Stimulated activated CD8-positive, alpha-beta memory T cell treated with anti-CD3 and anti-CD28 coated beads, Interleukin-2, amount 100 ng/mL, for 1 hour (primary cell): ENCODE measurements at places on chromosomes 5 and 9.

GRCh38 chr9:93246111-93246510, 62.2 kb downstream of the WNK2 start:
- no peak for DNase-seq

- DNase-seq = no peak
These were observed 237.5 kb upstream of the ADRA1B start for GRCh38 chr5:159678657-159679392.

DNA sequence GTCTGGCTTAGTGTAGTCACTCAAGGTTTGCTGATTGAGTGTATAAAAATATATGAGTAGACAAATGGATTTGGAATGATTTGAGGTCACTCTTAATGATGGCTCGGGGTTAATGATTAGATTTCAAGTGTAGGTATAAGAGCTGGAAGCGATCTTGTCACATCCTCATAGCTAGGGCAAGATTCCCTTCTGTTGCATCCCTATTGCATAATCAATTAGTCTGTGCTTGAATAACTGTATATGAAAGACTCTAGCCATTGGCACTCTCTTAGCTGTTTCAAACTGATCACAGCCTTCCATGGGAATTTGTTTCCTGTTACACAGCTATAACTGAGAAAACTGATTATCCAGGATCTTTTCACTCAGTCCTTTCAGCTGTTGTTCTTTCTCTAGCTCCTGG, 811.6 kb downstream of the TLE4 start:
- DNase-seq = no peak

DNA sequence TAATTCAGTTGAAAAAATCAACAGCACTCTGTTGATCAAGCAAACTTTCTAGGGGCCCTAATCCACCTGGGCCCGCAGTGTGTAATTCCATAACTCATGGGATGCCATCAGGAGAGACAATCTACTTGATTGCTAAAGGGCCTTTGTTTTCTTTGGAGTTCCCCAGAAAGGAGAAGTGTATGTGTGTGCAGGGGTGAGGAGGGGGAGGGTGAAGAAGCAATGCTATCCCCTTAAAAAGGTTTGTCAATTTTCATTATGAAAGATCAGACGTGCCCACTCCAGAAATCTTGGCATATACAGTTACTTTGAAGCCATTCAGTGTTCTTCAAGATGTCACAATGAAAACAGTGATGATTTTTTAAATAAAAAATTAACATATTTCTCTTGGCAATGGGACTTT, 6.2 kb downstream of the PARP8 start:
- no peak for DNase-seq

GRCh38 chr9:77826621-77827020, 178.5 kb upstream of the GNA14 start:
- no peak for DNase-seq

DNA sequence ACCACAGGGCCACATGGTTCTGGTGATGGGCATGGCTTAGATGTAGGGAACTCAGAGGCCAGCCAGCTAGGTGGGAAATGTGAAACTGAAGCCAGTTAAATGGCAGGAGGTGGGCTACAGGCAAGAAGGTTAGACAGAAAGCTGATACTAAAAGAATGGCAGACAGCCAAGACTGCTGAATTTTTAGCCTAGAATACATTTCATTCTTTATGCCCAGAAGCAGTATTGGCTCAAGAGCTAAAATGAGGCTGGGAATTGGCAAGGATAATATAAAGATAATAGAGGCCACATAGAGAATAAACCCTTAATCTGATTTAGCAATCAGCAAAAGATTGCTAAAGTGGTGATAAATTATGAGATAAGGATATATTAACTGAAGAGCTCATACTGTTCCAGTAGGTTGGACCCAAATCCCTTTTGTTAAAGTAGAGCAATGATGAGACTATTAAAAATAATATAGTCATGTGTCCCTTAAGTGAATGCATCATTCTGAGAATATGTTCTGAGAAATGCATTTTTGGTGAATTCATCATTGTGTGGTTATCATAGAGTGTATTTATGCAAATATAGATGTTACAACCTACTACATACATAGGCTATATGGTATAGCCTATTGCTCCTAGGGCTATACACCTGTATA, 234.3 kb downstream of the CHSY3 start:
- no peak for DNase-seq
